ENCODE measurements at places on chromosomes 1 and 21. TPM values are rescaled to one million over a fixed set of nuclear protein-coding genes. Genes with fewer than 3 reads are reported as not detected.

Gene CRNN
- total RNA-seq = not detected

Gene ARHGAP29
- not detected for total RNA-seq

Gene RYR2
- total RNA-seq = 0.26 TPM

Gene LIN28A
- total RNA-seq = not detected

Gene MRPS21
- total RNA-seq = 66.1 TPM

Gene CFHR3
- total RNA-seq = not detected

Gene CELA2A
- not detected for total RNA-seq

Gene ATP6V1G3
- not detected for total RNA-seq

Gene ACADM
- total RNA-seq = 61.9 TPM

Gene KCNT2
- 0.48 TPM for total RNA-seq

Gene FMO5
- 0.61 TPM for total RNA-seq

DNA sequence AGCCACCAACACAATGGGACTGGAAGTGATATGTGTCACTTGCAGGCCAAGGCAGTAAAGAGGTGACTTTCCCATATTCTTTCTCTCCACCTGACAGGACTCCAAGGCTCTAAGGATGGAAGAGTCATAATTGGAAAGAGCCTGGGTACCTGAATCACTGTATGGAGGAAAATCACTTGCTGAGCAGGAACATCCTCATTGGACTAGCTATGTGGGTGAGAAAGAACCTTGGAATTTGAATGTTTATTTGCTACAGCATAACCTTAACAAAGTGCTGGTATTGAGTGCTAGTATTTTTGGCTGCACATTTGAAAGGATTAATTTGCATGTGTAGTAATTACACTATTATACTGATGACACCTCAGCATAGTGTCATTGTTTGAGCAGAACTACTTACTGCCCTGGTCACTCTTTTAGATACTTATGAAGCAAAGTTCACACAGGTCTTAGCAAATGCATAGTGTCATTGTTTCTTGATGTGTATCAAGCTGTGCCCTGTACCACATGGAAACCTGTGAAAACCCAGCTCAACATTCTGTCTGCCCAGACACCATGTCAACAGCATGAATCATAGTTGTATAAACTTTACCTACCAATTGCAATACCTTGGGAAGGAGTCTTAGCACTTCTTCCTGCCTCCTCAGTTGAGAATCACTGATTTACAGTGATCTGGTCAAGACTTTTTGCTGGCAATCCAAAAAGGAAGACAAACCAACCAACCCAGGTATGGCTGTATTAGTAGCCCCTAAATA lies 5.1 kb upstream of the S100A10 start:
- ATAC-seq = no peak

GRCh38 chr1:174652569-174653280 lies 205.0 kb downstream of the GPR52 start:
- no peak for ATAC-seq

GRCh38 chr1:233240371-233240770 lies 55.2 kb downstream of the PCNX2 start:
- no peak for ATAC-seq

- no peak for ATAC-seq
These were observed 37.5 kb downstream of the ZNF281 start for GRCh38 chr1:200372095-200372884.

- ATAC-seq = no peak
These were observed 40.1 kb downstream of the CACNA1S start for GRCh38 chr1:201072149-201072548.

DNA sequence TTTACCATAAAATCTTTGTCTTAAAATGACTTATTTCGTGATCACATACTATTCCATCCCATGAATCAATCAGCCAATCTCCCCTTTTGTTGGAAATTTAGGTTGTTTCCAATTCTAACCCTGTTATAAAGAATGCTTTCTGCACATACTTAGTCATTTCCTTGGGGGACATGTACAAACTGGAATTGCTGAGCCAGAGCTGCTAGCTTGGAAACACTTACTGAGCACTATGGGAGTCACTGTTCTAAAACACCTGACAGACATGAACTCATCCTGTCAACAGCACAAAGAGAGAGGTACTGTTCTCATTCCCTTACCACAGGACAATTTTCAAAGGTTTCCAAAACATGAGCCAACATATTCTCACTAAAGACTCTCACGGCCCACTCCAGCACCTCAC lies 32.1 kb downstream of the AK2 start:
- ATAC-seq = peak; percentile 84

GRCh38 chr21:32140604-32141317 lies 138.1 kb downstream of the MIS18A start:
- ATAC-seq = no peak

- ATAC-seq = peak; percentile 15
These were observed 951 bp downstream of the GGPS1 start for GRCh38 chr1:235329139-235329902.

DNA sequence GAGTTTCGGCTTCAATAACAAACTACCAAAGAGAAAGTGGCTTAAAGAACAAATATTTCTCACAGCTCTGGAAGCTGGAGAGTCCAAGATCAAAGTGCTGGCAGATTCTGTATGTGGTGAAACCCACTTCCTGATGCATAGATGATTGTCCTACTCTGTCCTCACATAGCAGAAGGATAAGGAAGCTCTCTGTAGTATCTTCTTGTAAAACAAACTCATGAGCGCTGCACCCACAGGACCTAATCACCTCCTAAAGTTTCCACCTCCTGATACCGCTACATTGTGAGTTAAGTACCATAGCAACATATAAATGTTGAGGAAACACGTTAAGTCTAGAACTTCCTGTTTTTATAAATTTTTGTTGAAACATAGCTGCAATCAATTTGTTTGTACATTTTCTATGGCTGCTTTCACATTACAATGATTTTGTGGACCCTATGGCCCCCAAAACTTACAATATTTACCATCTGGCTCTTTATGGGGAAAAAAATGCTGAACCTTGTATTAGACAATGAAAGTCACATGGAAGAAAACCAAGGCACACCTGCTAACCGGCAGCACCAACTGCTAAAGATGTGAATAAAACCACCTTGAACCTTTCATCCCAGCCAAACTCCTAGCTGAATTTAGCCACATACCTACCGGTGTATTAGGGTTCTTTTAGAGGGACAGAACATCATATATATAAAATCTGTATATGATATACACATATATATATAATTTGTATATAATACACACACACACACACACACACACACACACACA lies 1423.4 kb downstream of the NCAM2 start:
- peak; percentile 29 for ATAC-seq

GRCh38 chr1:119141020-119141424 lies 569 bp upstream of the WARS2 start:
- ATAC-seq = peak; percentile 22

- no peak for ATAC-seq
These were observed 71.7 kb upstream of the GUCA2B start for GRCh38 chr1:42081475-42081874.

- ATAC-seq = peak; percentile 85
These were observed 58.2 kb downstream of the BCL9 start for GRCh38 chr1:147599362-147600118.

GRCh38 chr1:209860293-209860881 lies 32.6 kb downstream of the UTP25 start:
- peak; percentile 84 for ATAC-seq

DNA sequence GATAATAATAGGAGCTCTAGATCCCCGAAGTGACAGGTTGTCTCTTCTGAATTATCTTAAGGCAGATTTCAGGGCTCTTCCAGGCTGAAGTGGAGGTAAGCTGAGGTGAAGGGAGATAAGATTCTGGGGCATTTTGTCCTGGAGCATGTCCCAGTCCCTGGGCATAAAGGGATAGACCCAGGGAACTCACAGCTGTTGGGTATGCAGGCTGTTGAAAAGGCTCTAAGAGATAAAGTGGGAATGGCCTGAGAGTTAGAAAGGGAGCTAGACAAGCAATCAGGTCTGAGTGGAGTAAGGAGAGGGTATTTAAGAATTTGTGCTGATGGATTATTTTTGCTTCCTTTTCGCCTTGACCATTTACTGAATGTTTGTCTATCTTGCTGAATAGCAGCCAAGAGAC lies 123.7 kb downstream of the NOS1AP start:
- no peak for ATAC-seq

DNA sequence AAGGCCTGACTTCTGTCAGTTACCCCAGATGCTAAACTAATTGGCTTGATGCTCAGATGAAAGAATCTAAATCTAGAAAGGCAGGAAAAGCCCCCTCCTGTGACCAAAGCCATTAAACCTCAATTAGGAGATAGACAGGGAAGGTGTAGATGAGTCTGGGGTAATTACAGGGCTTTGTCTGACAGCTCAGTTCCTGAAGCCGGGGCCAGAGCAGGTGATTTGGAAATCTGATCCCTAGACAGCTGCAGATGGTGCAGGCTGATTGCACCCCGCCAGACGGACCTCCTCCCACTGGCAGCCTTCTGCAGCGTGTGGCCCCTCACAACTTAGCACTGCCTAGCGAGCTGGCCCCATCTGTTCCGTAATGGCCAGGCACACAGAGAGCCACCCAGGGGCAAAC lies 395.1 kb downstream of the HLX start:
- no peak for ATAC-seq

- no peak for ATAC-seq
These were observed 65.6 kb downstream of the KCNJ15 start for GRCh38 chr21:38322311-38322950.

- peak; percentile 23 for ATAC-seq
These were observed 705 bp downstream of the KHDRBS1 start for GRCh38 chr1:32014199-32014947.

- ATAC-seq = no peak
These were observed 5.0 kb upstream of the DUSP23 start for GRCh38 chr1:159775716-159776115.

- ATAC-seq = peak; percentile 70
These were observed 3.0 kb downstream of the ADAM30 start for GRCh38 chr1:119893238-119893791.

DNA sequence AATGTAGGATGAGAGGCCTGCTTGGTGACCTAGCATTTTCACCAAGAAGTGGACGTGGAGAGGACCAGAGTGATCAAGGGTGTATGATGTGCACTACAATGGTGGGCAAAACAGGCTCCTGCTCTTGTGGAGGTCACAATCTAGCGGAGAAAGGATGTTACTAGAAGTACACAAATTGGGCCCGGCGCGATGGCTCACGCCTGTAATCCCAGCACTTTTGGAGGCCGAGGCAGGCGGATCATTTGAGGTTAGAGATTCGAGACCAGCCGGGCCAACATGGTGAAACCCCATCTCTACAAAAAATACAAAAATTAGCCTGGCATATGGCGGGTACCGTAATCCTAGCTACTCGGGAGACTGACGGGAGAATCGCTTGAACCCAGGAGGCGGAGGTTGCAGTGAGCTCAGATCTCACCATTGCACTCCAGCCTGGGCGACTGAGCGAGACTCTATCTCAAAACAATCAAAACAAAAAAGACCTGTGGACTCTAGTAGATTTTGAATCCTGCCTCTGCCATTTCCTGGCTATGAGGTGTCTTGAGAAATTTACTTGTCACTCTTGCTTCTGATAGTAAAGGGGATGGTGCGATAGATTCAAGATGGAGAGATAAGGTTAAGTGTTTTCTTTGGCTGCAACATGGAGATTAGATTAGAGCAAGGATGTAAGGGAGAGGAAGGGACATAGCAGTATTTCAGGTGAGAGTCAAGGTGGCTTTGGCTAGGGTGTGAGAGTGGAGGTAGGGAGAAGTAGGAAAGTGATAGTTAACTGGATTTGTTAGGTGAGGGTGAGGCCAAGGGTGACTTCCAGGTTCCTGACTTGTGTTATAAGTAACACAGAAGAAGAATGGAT lies 7.1 kb downstream of the KLF18 start:
- no peak for ATAC-seq

DNA sequence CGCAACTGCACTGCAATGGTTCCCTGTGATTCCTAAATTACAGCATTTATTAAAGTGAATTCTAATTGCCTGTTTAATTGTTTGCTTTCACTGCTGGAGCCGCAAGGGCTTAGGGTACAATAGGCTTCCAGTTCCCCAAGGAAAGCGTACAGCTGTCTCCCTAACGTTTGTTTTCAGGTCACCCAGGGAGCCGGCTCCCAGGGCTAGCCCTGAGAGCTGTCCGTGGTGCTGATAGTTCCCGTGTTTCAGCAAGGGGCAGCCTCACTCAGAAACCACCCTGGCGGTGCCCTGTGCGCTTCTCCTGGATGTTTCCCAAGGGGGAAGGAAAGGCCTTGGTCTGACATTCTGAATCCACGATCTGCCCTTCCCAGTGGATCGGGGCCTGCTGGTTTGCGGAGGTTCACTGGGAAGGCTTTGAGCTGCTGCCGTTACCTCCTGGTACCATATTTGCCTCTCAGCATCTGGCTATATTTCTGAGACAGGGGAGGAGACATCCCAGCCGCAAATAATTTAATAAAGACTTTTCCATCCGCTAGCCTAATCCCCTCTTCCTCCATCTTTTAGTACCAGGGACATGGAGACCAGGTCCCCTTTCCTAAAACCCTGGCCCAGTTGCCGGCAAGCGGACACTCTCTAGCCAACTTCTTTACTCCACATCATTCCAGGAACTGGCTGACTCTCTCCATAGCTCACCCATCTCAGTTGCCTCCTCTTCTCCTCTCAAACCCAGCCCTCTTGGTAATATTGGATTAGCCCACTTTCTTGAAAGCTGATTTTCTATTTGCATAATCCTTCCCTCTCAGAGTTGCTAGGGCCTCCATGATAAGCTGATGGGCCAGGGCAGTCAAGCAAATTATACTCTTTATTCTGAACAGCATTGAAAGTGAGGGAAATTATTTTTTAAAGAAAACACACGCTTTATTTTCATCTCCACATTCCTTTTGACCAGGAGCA lies 149.0 kb downstream of the IGSF21 start:
- no peak for ATAC-seq

DNA sequence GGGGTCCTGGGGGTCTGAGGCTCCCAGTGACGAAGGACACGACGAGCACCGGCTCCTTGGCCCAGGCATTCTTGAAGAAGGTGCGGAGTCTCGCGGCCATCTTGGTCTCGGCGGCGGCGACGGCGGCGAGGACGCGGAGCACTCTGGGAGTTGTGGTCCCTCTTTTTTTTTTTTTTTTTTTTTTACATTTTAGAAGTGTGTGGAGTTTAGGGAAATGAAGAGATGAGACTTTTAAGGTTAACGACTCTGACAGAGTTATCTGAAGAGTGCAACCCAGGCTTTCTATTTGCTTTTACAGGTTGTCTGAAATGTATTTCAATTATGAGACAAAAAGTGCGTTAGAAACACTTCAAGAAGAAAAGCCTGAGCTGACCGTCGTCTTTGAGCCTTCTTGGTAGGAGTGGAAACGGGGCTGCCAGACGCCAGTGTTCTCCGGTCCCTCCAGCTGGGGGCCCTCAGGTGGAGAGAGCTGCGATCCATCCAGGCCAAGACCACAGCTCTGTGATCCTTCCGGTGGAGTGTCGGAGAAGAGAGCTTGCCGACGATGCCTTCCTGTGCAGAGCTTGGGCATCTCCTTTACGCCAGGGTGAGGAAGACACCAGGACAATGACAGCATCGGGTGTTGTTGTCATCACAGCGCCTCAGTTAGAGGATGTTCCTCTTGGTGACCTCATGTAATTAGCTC lies 9.7 kb downstream of the OR2B11 start:
- no peak for ATAC-seq

DNA sequence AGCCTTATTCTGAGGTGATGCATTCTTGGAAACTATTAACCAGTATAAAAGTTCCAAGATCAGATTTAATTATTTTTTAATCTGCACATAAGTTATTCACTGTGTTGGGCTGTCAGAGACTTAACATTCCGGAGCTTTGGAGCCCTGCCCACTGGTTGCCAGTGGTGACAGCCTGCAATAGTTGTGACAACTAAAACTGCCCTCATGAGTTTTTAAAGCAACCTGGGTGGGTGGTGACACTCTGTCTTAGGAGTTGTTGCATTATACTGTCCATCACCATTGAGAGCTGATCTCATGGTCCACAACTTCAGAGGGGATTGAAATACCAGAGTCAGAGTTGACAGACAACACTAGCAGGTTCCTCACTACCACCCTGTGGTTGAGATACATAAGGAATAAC lies 653.9 kb upstream of the USP24 start:
- no peak for ATAC-seq

- ATAC-seq = no peak
These were observed 154.6 kb downstream of the SLC30A10 start for GRCh38 chr1:219773775-219774174.

All from activated T-helper 17 cell treated with anti-CD3 and anti-CD28 coated beads, Interleukin-2, amount 50 U/mL, for 72 hours (primary cell).